Upper lobe of left lung (tissue), 6 donors: ENCODE measurements at places on chromosomes 13 and 19.

DNA sequence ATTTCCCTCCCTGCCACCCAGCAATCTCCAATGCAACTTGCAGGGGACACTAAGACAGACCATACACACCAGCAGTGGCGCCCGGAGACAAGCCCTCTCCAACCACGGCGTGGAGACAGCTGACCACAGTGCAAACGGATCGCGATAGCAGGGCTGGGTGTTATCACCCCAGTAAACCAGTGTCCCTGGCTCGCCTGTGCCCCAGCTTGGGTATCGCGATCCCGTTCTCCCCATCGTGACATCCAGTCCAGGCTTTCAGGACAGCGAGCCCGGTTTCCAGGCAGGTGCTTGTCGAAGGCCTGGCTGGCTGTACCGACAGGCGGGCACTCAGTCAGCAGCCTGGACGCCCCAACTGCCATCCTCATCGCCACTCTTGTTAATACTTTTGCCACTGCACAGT lies 20.7 kb upstream of the NANOS2 start:
- H3K4me1 ChIP-seq: no peaks in the 10 kb centered on the region
- peak; percentile 45 for DNase-seq
- no peak overlapping the region for H3K27ac ChIP-seq
- H3K27me3 ChIP-seq: no peaks in the 10 kb centered on the region

- H3K36me3 ChIP-seq: no peaks in the 10 kb centered on the region
- H3K4me1 ChIP-seq: peaks cover 13% of the 10 kb centered on the region
- H3K27ac ChIP-seq: no peak within 1 kb of the TSS
- H3K27me3 ChIP-seq: no peaks in the 10 kb centered on the region
- H3K4me3 ChIP-seq: peak within 1 kb of the TSS; percentile 17
Observed at GRCh38 chr19:42069619-42070351, at the start of gene GRIK5. Gene GRIK5 (minus strand): TSS chr19:42070206. CDS start chr19:42065770, 4,436 bp downstream.

DNA sequence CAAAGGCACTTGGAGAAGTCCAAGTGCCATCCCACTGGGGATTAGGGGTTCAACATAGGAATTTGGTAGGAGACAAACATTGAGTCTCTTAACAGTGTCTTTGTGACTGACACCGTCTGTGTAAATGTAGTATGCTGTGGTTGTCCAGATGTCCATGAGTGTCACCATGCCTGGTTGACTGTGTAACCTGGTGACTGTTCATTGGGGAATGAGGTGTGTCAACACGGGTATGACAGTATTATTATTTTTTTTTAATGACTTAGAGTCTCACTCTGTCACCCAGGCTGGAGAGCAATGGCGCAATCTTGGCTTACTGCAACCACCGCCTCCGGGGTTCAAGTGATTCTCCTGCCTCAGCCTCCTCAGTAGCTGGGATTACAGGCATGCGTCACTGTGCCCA lies 16.2 kb downstream of the PKN1 start:
- DNase-seq: no peak
- no peak overlapping the region for H3K4me3 ChIP-seq
- no peaks in the 10 kb centered on the region for H3K4me1 ChIP-seq
- no peaks in the 10 kb centered on the region for H3K27me3 ChIP-seq
- peaks cover 100% of the 10 kb centered on the region for H3K36me3 ChIP-seq

- H3K27me3 ChIP-seq: no peaks in the 10 kb centered on the region
- H3K36me3 ChIP-seq: no peaks in the 10 kb centered on the region
- no peak overlapping the region for H3K4me3 ChIP-seq
- no peaks in the 10 kb centered on the region for H3K4me1 ChIP-seq
- no peak for DNase-seq
Observed at GRCh38 chr13:58767566-58767965, 1136.0 kb downstream of the PCDH17 start.

- H3K27ac ChIP-seq: no peak overlapping the region
- H3K36me3 ChIP-seq: peaks cover 11% of the 10 kb centered on the region
- peaks cover 6% of the 10 kb centered on the region for H3K27me3 ChIP-seq
- no peak for DNase-seq
Observed at GRCh38 chr19:5893907-5894703, 9.5 kb downstream of the NDUFA11 start.
